H1 (cell line): ENCODE measurements at places on chromosomes 7 and 10. TPM values are rescaled to one million over a fixed set of nuclear protein-coding genes. Genes with fewer than 3 reads are reported as not detected.

DNA sequence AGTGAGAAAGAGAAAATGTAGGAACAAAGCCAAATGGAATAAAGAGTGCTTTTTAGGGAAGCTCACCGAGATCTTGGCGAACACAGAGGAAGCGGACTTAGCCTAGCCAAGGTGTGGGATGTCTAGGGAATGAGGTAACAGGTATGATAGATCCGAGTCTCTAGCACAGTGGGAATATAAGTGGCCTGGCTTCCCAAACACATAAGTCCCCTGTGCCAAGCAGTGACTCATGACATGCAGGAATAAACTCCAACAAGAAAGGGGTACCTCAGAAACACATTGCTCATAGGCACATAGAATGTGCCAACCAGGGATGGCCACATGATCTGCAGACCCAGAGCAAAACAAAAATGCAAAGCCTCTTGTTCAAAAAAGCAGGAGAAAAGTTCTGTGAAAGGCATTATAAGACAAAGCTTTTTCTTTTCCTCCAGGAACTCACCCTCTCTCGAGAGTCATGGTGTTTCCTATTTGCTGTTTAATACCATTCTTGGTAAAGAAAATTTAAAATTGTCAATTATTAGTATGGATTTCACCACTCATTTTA lies 542.5 kb downstream of the GATA3 start:
- H3K4me3 ChIP-seq, result no peak overlapping the region
- H3K27ac ChIP-seq, result no peak overlapping the region
- H3K27me3 ChIP-seq, result no peaks in the 10 kb centered on the region
- no peaks in the 10 kb centered on the region for H3K36me3 ChIP-seq

GRCh38 chr10:73644015-73644743 lies 2.9 kb upstream of the MYOZ1 start:
- no peak overlapping the region for H3K4me3 ChIP-seq
- no peaks in the 10 kb centered on the region for H3K36me3 ChIP-seq
- H3K27me3 ChIP-seq, result no peaks in the 10 kb centered on the region
- H3K4me1 ChIP-seq, result peaks cover 9% of the 10 kb centered on the region
- H3K27ac ChIP-seq, result no peak overlapping the region
- peak; percentile 63 for DNase-seq

DNA sequence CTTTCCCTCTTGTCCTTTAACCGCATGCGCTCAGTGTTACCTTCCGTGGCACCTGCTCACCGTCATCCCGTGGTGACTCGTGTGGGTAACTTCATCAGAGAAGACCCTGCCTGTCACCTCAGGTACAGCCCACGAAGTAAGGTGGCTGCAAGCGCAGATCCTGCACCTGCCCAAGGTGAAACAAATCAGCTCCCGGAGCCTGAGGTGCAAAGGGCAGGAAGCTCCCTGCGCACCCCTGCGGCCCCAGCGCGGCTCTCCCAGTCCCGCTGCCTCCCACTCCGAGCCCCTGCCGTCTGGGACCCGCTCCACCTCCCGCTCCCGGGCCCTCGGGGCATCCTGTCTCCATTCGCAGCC lies 110.9 kb upstream of the LANCL2 start:
- no peak overlapping the region for H3K27ac ChIP-seq
- H3K4me3 ChIP-seq, result peak overlapping the region; percentile 30
- no peaks in the 10 kb centered on the region for H3K36me3 ChIP-seq
- H3K27me3 ChIP-seq, result peaks cover 30% of the 10 kb centered on the region

- H3K36me3 ChIP-seq, result no peaks in the 10 kb centered on the region
- H3K27me3 ChIP-seq, result no peaks in the 10 kb centered on the region
- H3K27ac ChIP-seq, result no peak overlapping the region
Observed at GRCh38 chr10:34801097-34801733, 13.9 kb downstream of the PARD3 start.

GRCh38 chr10:18523025-18523424 lies 128.4 kb downstream of the NSUN6 start:
- no peak overlapping the region for H3K4me3 ChIP-seq
- no peak for DNase-seq
- H3K27me3 ChIP-seq, result no peaks in the 10 kb centered on the region
- no peak overlapping the region for H3K27ac ChIP-seq

ARHGEF35 gene
- 11.8 and 14.2 TPM in 2 replicates for total RNA-seq

GRCh38 chr10:87913156-87913921 lies 49.9 kb downstream of the PTEN start:
- no peak overlapping the region for H3K27ac ChIP-seq
- H3K27me3 ChIP-seq, result no peaks in the 10 kb centered on the region
- H3K4me3 ChIP-seq, result no peak overlapping the region
- H3K4me1 ChIP-seq, result no peaks in the 10 kb centered on the region; the same call in 1 of the 2 replicates
- H3K36me3 ChIP-seq, result no peaks in the 10 kb centered on the region

GRCh38 chr7:35909870-35910357 lies 109.1 kb downstream of the SEPTIN7 start:
- H3K36me3 ChIP-seq, result no peaks in the 10 kb centered on the region; the same call in 1 of the 2 replicates
- H3K27me3 ChIP-seq, result no peaks in the 10 kb centered on the region
- no peak overlapping the region for H3K27ac ChIP-seq
- H3K4me1 ChIP-seq, result peaks cover 14% of the 10 kb centered on the region
- no peak for DNase-seq

MYL10 gene
- 0.44 TPM in 1 of 2 replicates, not detected in the other for total RNA-seq

GRCh38 chr7:2633538-2634266 lies 1.9 kb downstream of the TTYH3 start:
- peaks cover 10% of the 10 kb centered on the region for H3K4me1 ChIP-seq
- H3K27me3 ChIP-seq, result no peaks in the 10 kb centered on the region
- H3K36me3 ChIP-seq, result no peaks in the 10 kb centered on the region
- DNase-seq, result no peak
- H3K4me3 ChIP-seq, result peak overlapping the region; percentile 96
- H3K27ac ChIP-seq, result no peak overlapping the region

LRMDA gene
- 0.86 and 2.4 TPM in 2 replicates for total RNA-seq

DNA sequence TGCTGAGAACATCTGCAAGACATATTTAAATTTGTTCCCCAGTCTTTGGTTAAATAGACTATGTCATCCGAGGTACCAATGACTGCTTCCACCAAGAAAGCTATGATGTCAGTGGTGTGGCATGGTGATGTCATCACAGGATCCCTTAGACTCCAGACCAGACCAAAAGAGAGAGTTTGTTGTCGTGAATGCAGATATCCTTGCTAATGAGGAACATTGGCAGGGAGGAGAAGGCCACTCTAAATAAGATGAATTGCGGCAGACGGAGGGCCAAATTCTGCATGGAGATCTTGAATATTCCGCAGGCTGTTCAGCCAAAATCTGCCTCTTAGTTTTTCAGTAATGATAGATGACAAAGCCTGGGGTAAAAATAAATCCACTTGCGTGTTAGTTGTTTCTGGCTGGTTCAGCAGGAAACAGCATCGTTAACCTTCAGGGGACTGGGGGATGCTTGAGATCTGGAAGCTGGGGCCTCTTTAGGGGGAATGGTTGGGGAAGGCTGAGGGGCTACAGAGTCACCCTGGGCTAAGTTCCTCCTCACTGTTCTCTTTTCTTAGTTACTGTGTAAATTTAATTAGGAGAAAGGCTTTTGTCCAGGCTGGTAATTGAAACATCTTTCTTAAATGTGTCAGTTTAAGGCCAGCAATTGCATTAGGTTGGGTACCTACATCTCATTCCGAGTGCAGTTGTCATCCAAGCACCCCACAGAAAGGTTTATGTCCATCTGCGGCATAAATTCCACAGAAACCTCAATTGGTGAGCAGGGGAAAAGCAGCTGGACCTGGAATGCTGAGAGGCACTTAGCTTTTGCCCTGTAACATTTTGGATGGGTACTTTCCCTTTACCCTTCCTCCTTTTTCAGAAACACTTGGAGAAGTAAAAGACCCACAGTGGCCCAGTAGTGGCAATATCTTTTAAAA lies 11.6 kb upstream of the CAMK1D start:
- no peak for DNase-seq
- H3K27ac ChIP-seq, result no peak overlapping the region
- no peaks in the 10 kb centered on the region for H3K27me3 ChIP-seq

- no peak overlapping the region for H3K27ac ChIP-seq
- H3K4me3 ChIP-seq, result no peak overlapping the region
- no peaks in the 10 kb centered on the region for H3K36me3 ChIP-seq
- no peaks in the 10 kb centered on the region for H3K27me3 ChIP-seq
- DNase-seq, result no peak
Observed at GRCh38 chr10:89002226-89002978, 11.8 kb downstream of the FAS start.

GRCh38 chr10:80493522-80494051 lies 39.5 kb downstream of the TSPAN14 start:
- H3K4me3 ChIP-seq, result no peak overlapping the region
- H3K27me3 ChIP-seq, result no peaks in the 10 kb centered on the region

DNA sequence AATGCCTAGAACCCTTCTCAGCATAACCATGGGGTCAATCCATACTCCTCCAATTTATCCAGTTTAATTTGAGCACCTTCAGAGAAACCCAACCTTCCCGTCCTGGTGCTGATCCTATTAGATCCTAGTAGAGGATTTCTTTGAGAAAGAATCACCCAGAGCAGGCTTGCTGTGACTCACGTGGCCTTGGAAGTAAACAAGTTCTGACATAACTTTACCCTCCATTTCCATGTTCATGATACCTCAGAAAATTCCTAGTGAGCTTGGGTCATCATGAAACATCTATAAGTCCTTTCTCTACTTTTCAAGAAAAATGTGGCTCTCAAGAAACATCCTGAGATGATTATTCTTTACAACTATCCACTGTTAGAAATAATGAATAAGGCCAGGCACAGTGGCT lies 71.7 kb downstream of the PRLHR start:
- H3K4me3 ChIP-seq, result no peak overlapping the region
- H3K36me3 ChIP-seq, result no peaks in the 10 kb centered on the region
- no peak for DNase-seq
- H3K27me3 ChIP-seq, result no peaks in the 10 kb centered on the region
- no peak overlapping the region for H3K27ac ChIP-seq

- no peak overlapping the region for H3K27ac ChIP-seq
- H3K4me1 ChIP-seq, result no peaks in the 10 kb centered on the region
- DNase-seq, result no peak
- no peaks in the 10 kb centered on the region for H3K27me3 ChIP-seq
- H3K4me3 ChIP-seq, result no peak overlapping the region
Observed at GRCh38 chr10:110717781-110718589, 73.8 kb downstream of the RBM20 start.

DNA sequence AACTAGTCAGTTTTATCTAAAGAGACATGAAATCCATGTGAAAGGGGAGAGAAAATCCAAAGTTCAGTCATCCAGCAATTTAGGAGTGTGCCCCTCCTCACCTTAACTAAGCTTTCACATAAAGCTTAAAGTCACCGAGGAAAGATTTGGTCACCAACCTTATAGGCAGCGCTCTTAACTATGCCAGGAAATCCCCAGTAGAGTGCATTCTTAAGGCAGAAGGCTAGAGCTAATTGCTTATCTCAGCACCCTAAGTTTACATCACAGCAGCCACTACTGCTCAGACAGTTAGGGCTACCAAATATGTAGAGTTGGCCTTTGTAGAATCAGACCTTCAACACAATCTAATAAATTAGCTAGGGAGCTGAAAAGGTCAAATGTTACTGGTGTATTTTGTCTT lies 47.9 kb downstream of the MTPN start:
- H3K4me3 ChIP-seq, result no peak overlapping the region
- no peaks in the 10 kb centered on the region for H3K27me3 ChIP-seq
- peaks cover 14% of the 10 kb centered on the region for H3K4me1 ChIP-seq
- DNase-seq, result no peak

CDHR1 gene
- 8.7 and 10.5 TPM in 2 replicates for total RNA-seq

DNA sequence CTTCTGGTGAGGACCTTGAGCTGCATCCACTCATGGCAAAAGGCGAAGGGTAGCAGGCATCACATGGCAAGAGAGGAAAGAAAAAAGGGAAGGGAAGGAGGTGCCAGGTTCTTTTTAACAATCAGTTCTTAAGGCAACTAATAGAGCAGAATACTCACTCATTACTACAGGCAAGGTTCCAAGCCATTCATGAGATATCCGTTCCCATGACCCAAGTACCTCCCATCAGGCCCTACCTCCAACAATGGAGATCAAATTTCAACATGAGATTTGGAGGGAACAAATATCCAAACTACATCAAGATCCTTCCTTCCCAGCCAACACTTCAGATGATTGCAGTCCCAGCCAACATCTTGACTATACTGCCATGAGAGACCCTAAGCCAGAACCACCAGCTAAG lies 38.9 kb upstream of the YAE1 start:
- H3K4me1 ChIP-seq, result peaks cover 4% of the 10 kb centered on the region
- no peak for DNase-seq
- no peaks in the 10 kb centered on the region for H3K27me3 ChIP-seq

- no peaks in the 10 kb centered on the region for H3K4me1 ChIP-seq
- DNase-seq, result no peak
Observed at GRCh38 chr10:80167471-80168161, 35.1 kb downstream of the PLAC9 start.

TMEM130 gene
- total RNA-seq, result 2.9 and 3.7 TPM in 2 replicates

- H3K27ac ChIP-seq, result no peak overlapping the region
- H3K36me3 ChIP-seq, result no peaks in the 10 kb centered on the region
- DNase-seq, result no peak
- no peak overlapping the region for H3K4me3 ChIP-seq
Observed at GRCh38 chr7:111678281-111678680, 116.0 kb upstream of the IMMP2L start.

GRCh38 chr7:15647309-15647708 lies 39.2 kb downstream of the MEOX2 start:
- H3K4me3 ChIP-seq, result no peak overlapping the region
- H3K36me3 ChIP-seq, result no peaks in the 10 kb centered on the region
- H3K27ac ChIP-seq, result no peak overlapping the region
- no peaks in the 10 kb centered on the region for H3K4me1 ChIP-seq

DNA sequence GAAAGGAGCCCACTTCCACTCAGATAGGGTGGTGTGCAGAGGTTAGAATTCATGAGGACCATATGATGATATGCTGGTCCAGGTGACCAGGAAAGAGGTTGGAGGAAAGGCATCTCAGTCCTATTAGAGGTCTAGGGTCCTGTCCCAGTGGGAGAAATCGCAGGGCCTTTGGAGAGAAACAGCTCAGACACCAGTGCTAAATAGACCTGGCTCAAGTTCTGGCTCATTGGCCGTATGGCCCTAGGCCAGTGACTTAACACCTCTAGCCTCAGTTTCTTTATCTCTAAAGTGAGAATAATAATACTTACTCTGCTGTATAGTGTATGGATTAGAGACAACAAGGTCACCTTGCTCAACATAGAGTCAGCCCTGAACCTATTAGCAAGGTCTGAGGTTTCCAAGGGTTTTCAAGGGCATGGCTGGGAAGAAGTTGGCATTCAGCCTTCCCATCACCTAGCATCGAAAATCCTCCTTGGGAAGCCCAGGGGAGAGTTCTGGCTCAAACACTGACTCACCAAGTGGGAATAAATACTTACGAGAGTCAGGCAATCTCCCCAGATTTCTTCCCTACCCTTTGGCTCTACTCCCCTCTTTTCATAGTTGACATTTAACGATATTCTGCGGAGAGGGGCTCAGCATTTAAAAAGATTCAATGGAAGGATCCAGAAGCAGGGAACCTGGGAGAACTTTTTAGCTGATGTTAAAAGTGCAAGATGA lies 473.1 kb upstream of the PODXL start:
- no peaks in the 10 kb centered on the region for H3K36me3 ChIP-seq
- no peak overlapping the region for H3K27ac ChIP-seq
- H3K27me3 ChIP-seq, result no peaks in the 10 kb centered on the region
- DNase-seq, result no peak

DNA sequence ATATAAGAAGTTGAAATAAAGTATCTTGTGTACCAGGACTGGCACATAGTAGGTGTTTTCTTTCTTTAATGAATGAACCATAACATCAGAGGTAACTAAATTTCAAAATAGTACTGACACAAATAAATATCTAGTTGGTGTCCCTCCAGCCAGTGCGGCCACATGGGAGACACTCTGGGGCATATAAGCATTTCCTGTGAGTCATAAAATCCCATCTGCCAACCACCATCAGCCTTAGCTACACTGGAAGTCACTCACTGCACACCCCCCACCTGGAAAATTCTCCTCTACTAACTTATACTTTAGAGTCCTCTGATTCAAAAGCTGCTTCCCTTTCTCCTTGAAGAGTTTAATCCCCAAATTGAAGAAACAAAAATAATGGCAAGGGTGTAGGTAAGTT lies 32.5 kb downstream of the DYDC1 start:
- no peaks in the 10 kb centered on the region for H3K27me3 ChIP-seq
- H3K4me1 ChIP-seq, result no peaks in the 10 kb centered on the region
- no peaks in the 10 kb centered on the region for H3K36me3 ChIP-seq
- H3K27ac ChIP-seq, result no peak overlapping the region
- no peak overlapping the region for H3K4me3 ChIP-seq
